Activated naive CD8-positive, alpha-beta T cell treated with anti-CD3 and anti-CD28 coated beads, Interleukin-2, amount 10 ng/mL, durations not matched to agents 7 days and 5 days (primary cell): ENCODE measurements at places on chromosomes 2 and 18. TPM values are rescaled to one million over a fixed set of nuclear protein-coding genes. Genes with fewer than 3 reads are reported as not detected.

DNA sequence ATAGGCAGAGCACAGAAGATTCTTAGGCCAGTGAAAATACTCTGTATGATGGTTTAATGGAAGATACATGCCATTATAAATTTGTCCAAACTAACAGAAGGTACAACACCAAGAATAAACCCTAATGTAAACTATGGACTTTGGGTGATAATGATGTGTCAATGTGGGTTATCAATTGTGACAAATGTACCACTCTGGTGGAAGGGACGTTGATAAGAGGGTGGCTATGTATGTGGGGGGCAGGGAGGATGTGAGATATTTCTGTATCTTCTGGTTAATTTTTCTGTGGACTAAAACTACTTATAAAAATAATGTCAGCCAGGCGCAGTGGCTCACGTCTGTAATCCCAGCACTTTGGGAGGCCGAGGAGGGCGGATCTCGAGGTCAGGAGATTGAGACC is 86.2 kb downstream of the HNRNPLL start:
- DNase-seq = no peak

DNA sequence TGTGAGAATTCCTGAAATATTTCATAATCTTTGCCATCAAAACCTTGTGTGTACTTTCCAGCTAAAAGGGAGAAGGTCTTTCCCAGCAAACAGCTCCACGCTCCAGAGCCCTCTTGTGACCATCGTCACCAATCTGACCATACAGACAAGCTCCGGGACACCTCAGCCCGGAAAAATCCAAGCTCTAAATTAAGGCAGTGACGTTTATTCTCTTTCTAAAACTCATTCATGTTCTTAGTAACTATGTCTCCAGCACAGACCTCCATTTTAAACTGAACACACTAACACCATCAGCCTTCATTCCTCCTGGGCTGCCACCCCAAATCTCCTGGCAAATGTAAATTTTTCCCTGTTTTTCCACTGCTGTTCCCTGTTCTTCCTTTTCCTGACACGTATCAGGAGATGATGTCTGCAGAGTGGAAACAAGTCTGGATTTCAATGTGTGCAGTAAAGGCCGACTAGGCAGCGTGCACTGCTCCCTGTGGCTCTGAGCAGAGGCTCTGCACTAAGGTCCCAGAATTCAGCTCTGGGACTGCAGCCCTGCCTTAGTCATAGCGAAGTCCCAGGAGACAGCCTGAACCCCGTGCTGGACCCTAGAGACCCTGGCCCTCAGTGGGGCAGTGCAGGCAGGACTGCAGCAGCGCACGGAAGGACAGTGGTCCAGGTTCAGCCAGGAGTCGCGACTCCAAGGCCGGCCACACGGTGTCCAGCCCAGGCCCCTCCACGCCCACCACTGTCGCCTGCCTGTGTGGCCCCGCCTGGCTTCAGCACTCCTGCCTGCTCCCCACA is 452.5 kb upstream of the SALL3 start:
- no peak for DNase-seq

- no peak for DNase-seq
Measured at GRCh38 chr2:233040571-233040970, 8.1 kb downstream of the NEU2 start.

Gene LOXL3
- 0.42 TPM for total RNA-seq

Gene CASP8
- 115 TPM for total RNA-seq

Gene TDRD15
- total RNA-seq = not detected
